ENCODE measurements at places on chromosomes 5 and 9.
A peak's percentile ranks its signal among the peaks of the same experiment; 100 is the strongest.

DNA sequence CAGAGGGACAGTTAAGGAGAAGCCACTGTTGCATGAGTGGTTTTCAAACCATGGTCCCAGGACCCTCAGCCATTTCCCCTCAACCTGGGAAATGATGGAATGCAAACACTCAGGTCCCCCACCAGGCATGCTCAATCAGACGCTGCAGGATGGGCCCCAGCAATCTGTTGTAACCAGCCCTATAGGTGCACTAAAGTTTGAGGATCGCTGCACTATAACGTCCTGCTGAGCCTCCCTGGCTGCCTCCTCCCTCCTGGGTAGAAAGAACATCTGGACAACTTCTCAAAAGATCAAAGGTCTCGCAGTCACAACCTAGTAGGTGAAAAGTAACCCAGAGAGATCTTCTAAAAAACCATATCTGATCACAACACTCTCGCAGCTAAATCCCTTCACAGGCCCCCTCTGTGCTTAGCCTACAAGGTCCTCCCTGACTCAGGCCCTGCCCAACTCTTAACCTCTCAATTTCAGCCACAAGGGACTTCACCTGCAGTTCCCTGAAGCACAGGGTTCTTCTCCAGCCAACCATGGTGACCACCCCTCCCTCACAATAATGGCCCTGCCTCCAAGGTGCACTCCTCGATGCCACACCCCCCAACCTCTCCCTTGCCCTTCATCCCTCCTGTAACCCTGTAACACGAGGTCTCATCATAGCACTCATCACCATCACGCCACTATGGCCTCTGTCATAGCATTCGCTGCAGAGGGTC lies 3.5 kb downstream of the SHB start:
- DNase-seq: no peak

GRCh38 chr5:168865968-168866367 lies 286.8 kb upstream of the PANK3 start:
- no peak for DNase-seq

DNA sequence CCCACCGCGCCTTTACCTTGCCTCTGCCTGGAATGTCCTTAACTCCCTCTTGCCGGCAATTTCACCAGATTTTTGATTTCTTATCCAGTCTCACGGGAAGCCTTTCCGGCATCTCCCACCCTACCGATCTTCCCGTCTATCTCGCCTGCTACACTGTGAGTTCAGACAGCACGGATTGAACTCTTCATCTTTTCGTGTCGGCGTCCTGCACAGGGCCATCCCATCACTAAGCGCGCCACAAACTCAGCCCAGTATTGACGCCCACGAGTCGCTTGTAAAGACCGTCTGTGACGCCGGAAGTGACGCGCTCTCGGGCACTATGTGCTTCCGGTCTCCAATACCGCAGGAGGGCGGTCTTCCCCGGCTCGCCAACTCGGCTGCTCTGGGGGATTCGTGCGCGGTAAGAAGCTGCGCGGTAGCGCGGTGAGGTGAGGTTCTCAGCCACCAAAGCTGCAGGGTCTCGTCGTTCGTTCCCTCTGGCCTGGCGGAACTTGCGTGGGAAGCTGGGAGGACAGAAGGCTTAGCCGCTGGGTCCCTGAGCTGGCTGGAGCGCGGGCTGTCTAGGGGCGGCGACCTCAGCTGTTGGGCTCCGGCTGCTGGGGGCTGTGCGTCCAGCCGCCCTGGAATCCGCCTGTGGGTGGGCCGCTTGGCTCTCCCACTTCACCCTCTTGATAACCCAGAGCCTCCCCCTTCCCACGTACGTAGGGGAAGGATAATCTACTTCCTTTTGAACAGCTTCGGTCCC lies at the start of gene ZCCHC9:
TSS of gene ZCCHC9 (plus strand) at position 317 of the 745 bp plus-strand sequence. CDS start 3,171 bp downstream, outside the sequence.
- DNase-seq: peak; percentile 96

GRCh38 chr9:123402981-123403509 lies 47.0 kb downstream of the CRB2 start:
- DNase-seq: no peak

GRCh38 chr5:88368201-88368600 lies 99.6 kb upstream of the TMEM161B start:
- DNase-seq: no peak

- no peak for DNase-seq
Observed at GRCh38 chr9:82404881-82405280, 416.3 kb downstream of the SPATA31D1 start.

- DNase-seq: no peak
Observed at GRCh38 chr5:181127907-181128626, 2.9 kb downstream of the OR2V1 start.

- DNase-seq: no peak
Observed at GRCh38 chr5:178343306-178343705, 110.7 kb upstream of the PHYKPL start.

GRCh38 chr9:131980267-131981016 lies 99.2 kb downstream of the MED27 start:
- no peak for DNase-seq

DNA sequence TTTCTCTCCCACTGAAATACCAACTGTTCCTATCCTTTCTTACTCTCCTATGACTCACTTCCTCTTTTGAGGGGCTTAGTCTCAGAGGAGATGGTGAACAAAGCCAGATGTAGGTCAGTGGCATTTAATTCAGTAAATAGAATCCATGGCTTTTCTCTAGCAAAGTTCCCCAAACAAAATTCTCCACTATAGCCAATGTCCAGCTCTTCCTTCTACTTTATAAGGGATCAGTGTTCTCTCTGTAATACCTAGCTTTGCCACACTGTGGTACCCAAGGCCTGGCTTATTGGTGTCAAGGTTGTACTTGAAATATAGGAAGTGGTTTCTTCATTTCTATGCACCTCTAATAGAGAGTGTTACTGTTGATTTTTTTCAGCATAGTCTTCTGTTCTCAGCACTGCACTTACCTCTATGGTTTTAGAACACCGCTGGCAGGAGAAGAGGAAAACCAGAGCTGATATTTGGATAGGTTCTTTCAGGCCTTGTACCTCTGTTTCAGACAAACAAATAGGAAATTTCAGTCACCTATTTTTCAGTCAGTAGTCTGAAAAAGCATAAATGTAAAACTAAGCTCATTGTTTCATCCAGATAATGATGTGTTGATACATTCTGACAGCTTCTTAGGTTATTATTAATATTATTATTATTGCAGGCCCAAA lies 40.6 kb upstream of the ITGA2 start:
- DNase-seq: peak; percentile 71

DNA sequence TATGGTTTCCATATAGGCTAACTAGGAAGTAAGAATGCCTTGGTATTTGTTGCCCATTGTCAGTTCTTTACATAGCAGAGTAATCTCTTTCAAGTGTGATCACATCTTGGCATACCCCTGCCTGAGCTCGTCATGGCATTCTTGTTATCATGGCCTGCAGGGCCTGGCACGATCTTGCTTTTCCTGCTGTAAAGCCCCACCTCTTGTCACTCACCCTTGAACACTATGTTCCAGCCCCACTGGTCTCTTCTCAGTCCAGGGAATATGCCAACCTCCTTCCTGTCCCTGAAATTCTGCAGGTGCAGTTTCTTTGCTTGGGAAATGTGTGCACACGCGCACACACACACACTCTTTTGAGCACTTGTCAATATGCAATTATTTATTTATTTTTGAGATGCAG lies 250.2 kb upstream of the DMRT1 start:
- no peak for DNase-seq

DNA sequence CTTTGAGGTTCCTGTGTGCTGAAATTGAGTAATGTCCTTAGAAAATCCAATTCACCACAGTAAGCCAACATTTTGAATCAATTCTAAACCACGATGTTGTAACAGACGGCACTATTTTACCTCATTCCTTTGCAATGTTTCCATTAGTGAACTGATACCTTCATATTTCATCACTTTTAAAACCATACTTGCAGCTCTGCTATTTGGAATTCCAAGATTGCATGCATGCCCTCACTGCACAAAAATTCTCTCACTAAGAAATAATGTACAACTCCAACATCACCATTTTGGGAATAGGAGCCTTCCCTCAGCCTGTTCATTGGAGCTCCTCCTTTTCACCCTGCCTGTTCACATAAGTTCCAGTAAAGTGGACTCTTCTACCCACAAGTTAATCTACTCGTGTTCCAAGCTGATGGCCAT lies 74.8 kb upstream of the TGFBR1 start:
- DNase-seq: peak; percentile 62

DNA sequence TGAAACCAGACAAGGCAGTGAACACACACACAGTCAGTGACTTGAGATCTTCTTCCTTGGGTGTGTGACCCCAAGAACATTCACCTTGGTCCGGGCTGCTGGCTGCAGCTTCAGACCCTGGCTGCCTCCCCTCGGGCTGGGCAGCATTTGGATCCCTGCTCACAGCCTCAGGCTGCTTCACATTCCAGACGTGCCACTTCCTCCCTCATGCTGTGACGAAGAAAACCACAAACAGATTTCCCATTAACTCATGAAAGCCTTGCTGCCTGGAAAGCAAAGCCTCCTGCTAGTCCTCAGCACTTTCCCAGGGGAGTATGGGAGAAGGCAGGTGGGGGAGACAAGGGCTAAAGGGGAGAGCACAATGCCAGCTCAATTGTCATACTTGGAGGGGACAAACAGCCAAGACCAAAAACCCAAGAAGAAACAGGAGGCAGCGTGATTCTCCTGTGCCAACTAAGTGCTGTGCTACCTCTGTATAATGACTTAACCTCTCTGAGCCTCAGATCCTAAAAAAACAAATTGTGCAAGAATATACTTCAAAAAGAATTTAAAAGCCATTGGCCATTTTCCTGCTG lies 594.6 kb upstream of the BRINP1 start:
- DNase-seq: peak; percentile 12

DNA sequence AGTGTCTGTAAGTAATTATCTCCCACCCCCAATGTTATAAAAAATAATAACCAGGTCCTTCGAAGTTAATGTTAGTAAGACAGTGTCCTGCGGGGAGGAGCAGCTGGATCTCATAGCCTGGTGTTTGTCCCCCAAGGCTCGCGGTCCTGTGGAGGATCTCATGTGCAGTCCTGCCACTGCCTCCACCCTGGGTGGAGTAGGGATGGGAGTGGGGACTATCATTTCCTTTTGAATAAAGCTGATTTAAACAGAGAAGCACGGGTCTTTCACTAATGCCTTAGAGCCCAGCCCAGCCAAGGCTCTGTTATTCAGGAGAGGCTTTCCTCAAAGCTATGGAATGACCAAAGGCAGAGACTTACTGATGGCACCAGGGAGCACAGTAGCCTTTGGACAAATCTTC lies 40.2 kb downstream of the SUB1 start:
- DNase-seq: no peak

DNA sequence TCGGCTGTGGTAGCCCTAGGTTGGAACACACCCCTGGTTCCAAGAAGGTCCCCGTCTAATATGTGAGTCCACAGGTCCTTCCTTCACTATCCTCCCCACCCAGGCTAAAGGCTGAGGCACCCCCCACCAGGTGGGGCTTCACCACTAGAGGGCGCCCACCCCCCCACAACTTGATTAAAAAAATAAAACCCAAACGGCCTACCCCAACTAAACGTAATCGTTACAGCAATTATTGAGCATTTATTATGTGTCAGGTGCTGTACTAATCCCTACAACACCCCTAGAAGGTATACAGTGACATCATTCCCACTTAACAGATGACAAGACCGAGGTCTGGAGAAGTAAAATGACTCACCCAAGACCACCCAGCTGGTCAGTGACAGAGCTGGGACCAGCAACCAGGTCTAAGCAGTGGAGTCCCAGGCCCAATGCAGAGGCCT lies 65.0 kb downstream of the FGF18 start:
- DNase-seq: peak; percentile 42

GRCh38 chr5:167574464-167574863 lies 717.0 kb upstream of the WWC1 start:
- DNase-seq: no peak

GRCh38 chr5:99646011-99646647 lies 717.3 kb upstream of the CHD1 start:
- DNase-seq: no peak

DNA sequence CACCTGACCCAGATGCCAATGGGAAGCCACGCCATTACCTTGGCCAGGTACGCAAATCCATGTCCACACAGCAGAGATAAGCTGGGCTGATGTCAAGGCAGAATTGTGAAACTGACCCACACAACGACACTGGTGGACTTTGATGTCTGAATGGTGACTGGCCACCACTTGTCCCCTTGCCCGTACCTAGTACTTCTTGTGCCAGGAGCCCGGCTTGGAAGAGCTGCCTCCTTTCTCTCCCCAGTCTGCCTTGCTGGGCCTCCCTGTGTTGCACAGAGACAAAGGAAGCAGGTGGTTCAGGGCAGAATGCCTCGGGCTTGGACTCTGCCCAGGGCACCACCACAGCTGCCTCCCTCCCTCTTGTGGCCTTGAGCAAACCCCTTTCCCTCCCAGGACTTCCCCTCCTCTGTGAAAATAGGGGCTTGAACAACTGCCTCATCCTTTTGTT lies 23.3 kb downstream of the PTGES2 start:
- DNase-seq: no peak

- DNase-seq: peak; percentile 54
Observed at GRCh38 chr5:148806520-148806931, 19.9 kb upstream of the ADRB2 start.

Measured in NB4 (cell line).